Progenitor cell of endocrine pancreas (in vitro differentiated cells): ENCODE measurements at places on chromosomes 5 and 9. TPM values are rescaled to one million over a fixed set of nuclear protein-coding genes. Genes with fewer than 3 reads are reported as not detected.

Gene LCN15
- total RNA-seq = not detected in 2 replicates

Gene STOML2
- total RNA-seq = 120 and 121 TPM in 2 replicates

Gene SPATA31D4
- not detected in 2 replicates for total RNA-seq

Gene INSL4
- not detected in 2 replicates for total RNA-seq

Gene ALDH7A1
- total RNA-seq = 233 and 246 TPM in 2 replicates

Gene SNCAIP
- 13.7 and 16.8 TPM in 2 replicates for total RNA-seq

Gene TLE1
- 68.7 and 69.4 TPM in 2 replicates for total RNA-seq

Gene TNC
- total RNA-seq = 5.1 and 15.1 TPM in 2 replicates

- peak overlapping the region; percentile 54 for H3K27ac ChIP-seq
- H3K4me3 ChIP-seq = no peak overlapping the region
- no peak for DNase-seq
- no peaks in the 10 kb centered on the region for H3K27me3 ChIP-seq
- H3K4me1 ChIP-seq = peaks cover 33% of the 10 kb centered on the region
Measured at GRCh38 chr9:113634596-113635515, 171.3 kb downstream of the RGS3 start.

GRCh38 chr5:32710550-32711361, at the start of gene NPR3:
TSS of gene NPR3 (plus strand) at chr5:32711321. CDS start at chr5:32711777, 456 bp downstream.
- no peaks in the 10 kb centered on the region for H3K36me3 ChIP-seq
- H3K4me1 ChIP-seq = peaks cover 22% of the 10 kb centered on the region
- peak; percentile 27 for DNase-seq
- H3K27ac ChIP-seq = no peak within 1 kb of the TSS
- peaks cover 84% of the 10 kb centered on the region for H3K27me3 ChIP-seq
- peak within 1 kb of the TSS; percentile 67 for H3K4me3 ChIP-seq

DNA sequence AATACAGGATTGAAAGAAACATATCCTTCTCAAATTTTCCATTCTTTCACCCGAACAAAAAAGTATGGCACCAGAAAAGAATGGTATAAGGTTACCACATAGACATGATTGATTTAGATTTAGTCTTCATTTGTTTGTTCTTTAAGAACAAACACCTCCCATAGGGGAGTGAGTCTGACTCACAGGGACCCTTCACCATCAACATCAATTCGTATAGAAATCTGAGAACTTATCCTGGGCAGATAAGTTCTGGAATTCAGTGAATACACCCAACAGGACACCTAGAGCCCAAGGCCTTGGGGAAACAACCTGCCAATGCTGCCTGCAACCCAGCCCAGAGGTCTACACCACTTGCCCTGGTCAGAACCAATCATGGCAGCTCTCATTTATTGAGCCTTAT, 46.2 kb downstream of the LHFPL2 start:
- H3K27me3 ChIP-seq = no peaks in the 10 kb centered on the region
- H3K27ac ChIP-seq = peak overlapping the region; percentile 94
- peaks cover 31% of the 10 kb centered on the region for H3K4me1 ChIP-seq
- peak overlapping the region; percentile 4 for H3K4me3 ChIP-seq

GRCh38 chr5:108387758-108388157, 5.9 kb upstream of the FBXL17 start:
- DNase-seq = no peak
- no peaks in the 10 kb centered on the region for H3K36me3 ChIP-seq
- peaks cover 8% of the 10 kb centered on the region for H3K4me1 ChIP-seq
- no peak overlapping the region for H3K27ac ChIP-seq

DNA sequence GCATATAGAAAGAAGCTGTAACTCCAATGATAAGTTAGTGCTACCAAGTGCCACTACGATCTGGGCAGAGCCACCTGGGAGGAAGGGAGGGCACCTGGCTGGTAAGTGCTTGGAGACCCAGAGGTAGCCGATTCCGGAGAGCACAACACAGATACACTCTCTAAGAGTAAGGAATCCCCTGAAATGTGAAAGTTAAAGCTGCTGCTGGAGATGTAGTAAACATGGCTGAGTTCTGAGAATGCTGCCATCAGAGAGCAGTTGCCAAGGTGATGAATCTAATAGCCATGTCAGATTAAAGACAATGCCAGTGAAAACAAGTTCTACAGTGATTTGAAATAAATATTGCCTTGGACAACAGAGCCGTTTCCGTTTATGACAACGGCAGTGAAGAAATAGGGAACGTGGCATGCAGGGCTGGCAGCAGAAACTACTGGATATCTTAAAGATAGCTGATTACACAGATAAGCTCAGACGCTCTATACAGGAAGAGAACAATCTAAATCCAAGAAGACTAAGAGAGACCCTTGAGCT, 561.2 kb upstream of the C9orf72 start:
- no peak overlapping the region for H3K27ac ChIP-seq
- no peaks in the 10 kb centered on the region for H3K27me3 ChIP-seq
- no peak overlapping the region for H3K4me3 ChIP-seq
- DNase-seq = no peak
- H3K36me3 ChIP-seq = no peaks in the 10 kb centered on the region
- no peaks in the 10 kb centered on the region for H3K4me1 ChIP-seq

DNA sequence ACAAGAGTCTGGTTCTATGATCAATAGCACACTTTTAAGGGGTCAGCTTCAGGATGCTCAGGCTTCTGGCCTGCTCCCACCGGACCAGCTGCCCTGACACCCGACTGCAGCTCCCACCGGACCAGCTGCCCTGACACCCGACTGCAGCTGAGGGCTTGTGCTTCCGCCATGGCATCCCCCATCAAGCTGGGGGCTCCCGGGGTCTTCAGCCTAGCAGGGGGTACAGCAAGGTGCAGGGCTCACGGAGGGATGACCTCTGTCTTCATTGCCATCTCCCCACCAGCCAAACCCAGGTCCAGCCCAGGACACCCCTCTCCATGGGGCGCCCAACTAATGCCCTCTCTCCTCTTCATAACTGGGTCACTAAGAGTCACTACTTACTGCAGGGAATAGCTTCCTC, 1.9 kb downstream of the FLT4 start:
- no peak overlapping the region for H3K27ac ChIP-seq
- peaks cover 5% of the 10 kb centered on the region for H3K4me1 ChIP-seq
- H3K27me3 ChIP-seq = peaks cover 87% of the 10 kb centered on the region
- no peak for DNase-seq
- no peaks in the 10 kb centered on the region for H3K36me3 ChIP-seq

GRCh38 chr5:58330781-58331180, 129.1 kb downstream of the PLK2 start:
- H3K27ac ChIP-seq = no peak overlapping the region
- H3K4me1 ChIP-seq = peaks cover 9% of the 10 kb centered on the region
- H3K27me3 ChIP-seq = peaks cover 7% of the 10 kb centered on the region

GRCh38 chr9:14320271-14321181, 6.6 kb upstream of the NFIB start:
- DNase-seq = no peak
- peaks cover 28% of the 10 kb centered on the region for H3K4me1 ChIP-seq
- H3K27ac ChIP-seq = no peak overlapping the region

GRCh38 chr5:87109746-87110145, 157.9 kb upstream of the RASA1 start:
- no peaks in the 10 kb centered on the region for H3K27me3 ChIP-seq
- no peak overlapping the region for H3K4me3 ChIP-seq
- no peaks in the 10 kb centered on the region for H3K4me1 ChIP-seq
- no peak overlapping the region for H3K27ac ChIP-seq
- H3K36me3 ChIP-seq = no peaks in the 10 kb centered on the region

DNA sequence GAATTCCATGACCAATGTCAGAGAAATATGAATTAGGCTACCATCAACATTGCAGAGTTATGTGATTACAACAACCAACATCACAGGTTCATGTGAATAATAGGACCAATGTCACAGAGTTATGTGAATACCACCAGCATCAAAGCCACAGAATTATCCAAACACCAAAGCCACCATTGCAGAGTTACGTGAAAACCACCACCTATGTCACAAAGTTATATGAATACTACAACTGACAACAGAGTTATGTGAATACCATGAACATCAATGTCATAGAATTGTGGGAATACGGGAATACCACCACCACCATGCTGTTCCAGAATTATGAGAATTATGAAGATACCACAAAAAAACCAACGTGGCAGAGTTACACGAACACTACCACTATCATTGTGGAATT, 64.8 kb downstream of the SHC3 start:
- H3K27ac ChIP-seq = no peak overlapping the region
- H3K36me3 ChIP-seq = no peaks in the 10 kb centered on the region
- H3K4me3 ChIP-seq = no peak overlapping the region
- peaks cover 5% of the 10 kb centered on the region for H3K4me1 ChIP-seq

- no peak overlapping the region for H3K27ac ChIP-seq
- no peak overlapping the region for H3K4me3 ChIP-seq
- H3K27me3 ChIP-seq = no peaks in the 10 kb centered on the region
- H3K4me1 ChIP-seq = peaks cover 10% of the 10 kb centered on the region
- no peak for DNase-seq
Measured at GRCh38 chr5:42518595-42519221, 95.5 kb downstream of the GHR start.

- no peak for DNase-seq
- no peak overlapping the region for H3K4me3 ChIP-seq
- no peak overlapping the region for H3K27ac ChIP-seq
- no peaks in the 10 kb centered on the region for H3K4me1 ChIP-seq
Measured at GRCh38 chr5:168734119-168734518, 155.0 kb upstream of the PANK3 start.
